ENCODE measurements at places on chromosomes 5 and 9.

DNA sequence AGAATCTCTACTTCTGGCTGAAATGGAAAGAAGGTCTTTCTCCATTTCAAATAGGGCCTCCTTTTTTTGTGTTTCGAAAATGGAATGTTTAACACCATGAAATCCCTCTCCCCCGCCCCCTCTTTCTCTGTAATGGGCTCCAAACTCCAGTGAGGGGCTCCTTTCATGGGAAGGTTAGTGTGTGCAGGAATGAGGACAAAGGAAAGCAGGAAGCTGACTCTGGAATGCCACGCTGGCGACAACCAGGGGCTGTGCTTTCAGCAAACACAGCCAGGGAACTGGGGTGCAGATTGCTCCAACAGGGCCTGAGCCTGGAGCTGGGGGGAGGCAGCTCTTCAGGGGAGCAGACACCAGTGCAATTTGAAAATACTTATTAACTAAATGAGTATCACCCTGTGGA, 82.8 kb downstream of the CRB2 start:
- no peak for DNase-seq

- no peak for DNase-seq
These were observed 166.6 kb downstream of the TSSK1B start for GRCh38 chr5:113268232-113268631.

DNA sequence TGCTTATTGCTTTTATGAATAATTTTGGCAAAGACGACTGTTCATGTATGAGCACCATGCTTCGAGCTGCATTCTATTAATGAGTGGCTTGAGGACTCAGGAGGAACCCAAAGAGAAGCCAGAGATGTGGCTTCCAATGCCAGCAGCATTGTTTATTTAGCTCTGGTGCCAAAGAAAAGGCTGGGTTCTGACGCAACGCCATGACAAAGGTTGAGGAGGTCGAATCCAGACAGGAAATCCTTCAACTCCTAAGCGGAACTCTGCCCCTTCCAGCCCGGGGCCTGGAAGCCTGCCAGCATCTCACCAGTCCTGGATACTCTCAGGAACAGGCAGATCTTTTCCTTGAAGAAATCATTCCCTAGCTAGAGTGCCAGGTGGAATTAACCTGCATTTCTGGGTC, 104.4 kb downstream of the ARHGAP26 start:
- DNase-seq, result peak; percentile 81

- no peak for DNase-seq
These were observed 38.9 kb downstream of the SNX30 start for GRCh38 chr9:112789473-112789872.

DNA sequence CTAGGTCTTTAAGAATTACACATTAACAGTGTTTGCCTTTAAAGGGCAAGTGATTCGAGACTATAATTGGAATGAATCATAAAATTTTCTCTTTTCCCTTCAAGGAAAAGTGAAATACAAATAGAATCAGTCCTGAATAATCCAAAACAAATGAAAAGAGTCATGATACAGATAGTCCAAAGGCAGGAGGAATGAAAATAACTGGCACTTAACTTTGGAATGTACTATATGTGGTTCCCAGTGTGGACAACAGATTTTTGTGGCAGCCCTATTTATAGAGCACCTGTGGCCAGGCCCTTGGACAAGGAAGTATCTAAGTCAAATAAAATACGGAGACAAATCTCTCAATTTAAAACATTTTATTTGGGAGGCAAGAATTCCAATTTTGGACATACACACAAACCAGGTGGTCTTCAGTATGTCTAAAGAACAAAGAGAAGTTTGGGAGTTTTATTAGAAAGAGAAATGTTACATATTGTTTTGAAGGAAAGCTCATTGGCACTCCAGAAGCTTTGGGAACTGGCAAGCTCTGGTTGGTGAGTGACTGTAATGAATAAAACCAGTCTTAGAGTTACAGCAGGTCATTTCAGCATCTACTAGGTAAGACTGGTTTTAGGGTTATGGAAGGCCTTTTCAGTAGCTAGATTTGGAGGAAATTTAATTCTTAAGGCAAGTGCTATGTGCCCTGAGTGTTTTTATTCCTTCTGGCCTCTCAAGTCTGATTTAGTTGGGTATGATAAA, 116.0 kb upstream of the PAM start:
- DNase-seq, result no peak

GRCh38 chr9:4679268-4680172, at the start of gene CDC37L1:
Gene CDC37L1 (plus strand): TSS chr9:4679569. CDS start chr9:4679768, 199 bp downstream.
- peak; percentile 99 for DNase-seq

DNA sequence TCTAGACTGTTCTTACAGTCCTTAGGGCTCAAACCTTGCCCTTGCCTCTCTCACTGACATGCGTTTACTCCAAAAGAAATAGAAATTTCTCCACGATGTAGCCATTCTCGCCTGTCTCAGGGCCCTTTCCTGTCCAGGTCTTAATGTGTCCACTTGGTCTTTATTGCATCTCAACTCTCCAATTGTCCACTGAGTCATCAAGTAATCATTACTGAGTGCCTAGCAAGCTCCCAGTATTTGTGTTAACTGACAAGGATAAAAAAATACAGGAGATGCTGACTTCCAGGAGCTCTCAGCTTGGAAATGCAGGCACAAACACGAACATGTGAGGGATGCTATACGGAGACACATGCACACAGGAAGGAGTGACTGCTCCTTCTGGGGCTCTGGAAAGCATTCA, 147.3 kb downstream of the ARSB start:
- DNase-seq, result no peak

DNA sequence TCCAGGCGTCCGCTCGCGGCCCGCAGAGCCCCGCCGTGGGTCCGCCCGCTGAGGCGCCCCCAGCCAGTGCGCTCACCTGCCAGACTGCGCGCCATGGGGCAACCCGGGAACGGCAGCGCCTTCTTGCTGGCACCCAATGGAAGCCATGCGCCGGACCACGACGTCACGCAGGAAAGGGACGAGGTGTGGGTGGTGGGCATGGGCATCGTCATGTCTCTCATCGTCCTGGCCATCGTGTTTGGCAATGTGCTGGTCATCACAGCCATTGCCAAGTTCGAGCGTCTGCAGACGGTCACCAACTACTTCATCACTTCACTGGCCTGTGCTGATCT, 294 bp downstream of the ADRB2 start:
- DNase-seq, result no peak

DNA sequence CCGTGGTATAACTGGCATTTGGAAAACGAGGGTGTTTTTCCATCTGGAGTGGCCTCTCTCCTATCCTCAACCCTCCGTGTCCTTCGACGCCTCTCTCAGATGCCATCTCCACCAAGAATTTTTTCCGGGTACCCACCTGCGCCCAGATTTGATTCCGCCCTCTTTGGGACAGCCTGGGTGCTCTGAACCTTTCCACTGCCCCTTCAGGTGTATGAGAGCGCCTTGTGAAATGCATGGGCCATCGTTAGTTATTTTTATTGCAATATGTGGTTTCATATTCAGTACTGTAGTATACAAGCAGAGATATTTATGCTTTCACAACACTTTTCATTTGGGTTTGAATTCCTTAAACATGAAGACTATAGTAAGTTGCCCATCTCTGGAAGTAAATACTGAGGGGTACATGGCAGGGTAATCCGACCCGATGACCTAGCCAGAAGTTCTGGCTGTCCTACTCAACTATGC, 78.2 kb upstream of the IFNE start:
- no peak for DNase-seq

DNA sequence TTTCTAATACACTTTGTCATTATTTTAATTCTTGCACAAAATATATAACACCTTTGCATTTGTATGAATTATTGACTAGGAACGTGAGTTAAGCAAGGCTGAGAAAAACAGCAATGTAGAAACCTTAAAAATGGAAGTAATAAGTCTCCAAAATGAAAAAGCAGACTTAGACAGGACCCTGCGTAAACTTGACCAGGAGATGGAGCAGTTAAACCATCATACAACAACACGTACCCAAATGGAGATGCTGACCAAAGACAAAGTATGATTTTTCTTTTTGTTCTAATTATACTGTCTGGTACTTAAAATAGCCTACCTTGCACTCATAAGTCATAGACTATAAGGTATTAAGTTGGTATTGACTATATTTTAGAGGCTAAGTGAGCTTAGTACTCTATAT, 34.4 kb downstream of the RAD50 start:
- DNase-seq, result no peak

GRCh38 chr5:145971108-145971507, 34.7 kb downstream of the SH3RF2 start:
- DNase-seq, result no peak

GRCh38 chr5:83337453-83338035, 134.0 kb upstream of the VCAN start:
- no peak for DNase-seq

DNA sequence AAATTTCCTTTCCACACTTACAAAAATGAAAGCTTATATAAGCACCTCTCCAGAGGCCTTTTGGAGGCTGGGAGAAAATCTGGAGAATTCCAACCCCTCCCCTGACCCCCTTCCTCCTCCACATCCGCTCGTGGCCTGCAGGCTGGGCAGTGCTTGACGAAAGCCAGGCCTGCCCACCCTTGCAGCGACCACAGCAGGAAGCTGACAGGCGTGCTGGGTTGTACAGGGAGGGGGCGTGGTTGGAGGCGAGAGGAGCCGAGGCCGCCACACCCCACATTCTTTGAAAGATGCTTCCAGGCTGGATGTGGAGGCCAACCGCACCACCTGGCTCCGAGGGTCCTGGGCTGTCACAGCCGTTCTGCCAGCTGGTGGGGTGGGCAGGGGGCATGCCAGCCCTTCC, 47.8 kb upstream of the IER5L start:
- DNase-seq, result peak; percentile 87

GRCh38 chr9:74824654-74825053, 63.1 kb downstream of the TRPM6 start:
- no peak for DNase-seq

GRCh38 chr5:55456216-55456895, 78.4 kb downstream of the PLPP1 start:
- DNase-seq, result no peak

DNA sequence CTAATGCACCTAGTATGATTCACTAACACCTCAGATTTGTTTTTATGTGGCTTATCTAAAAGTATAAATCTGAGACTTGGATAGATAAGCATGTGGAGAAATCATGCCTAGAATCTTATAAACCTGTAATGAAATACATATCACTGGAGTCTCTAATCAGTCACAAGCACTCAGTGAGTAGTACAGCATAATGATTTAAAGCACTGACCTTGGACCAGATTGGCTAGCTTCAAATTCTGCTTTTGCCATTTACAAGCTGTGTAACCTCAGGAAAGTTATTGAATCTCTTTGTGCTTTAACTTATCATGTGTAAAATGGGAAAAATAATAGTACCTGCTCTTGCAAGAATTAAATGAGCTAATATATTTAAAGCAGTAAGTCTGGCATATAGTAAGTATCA, 61.2 kb upstream of the ALDH1A1 start:
- DNase-seq, result no peak

DNA sequence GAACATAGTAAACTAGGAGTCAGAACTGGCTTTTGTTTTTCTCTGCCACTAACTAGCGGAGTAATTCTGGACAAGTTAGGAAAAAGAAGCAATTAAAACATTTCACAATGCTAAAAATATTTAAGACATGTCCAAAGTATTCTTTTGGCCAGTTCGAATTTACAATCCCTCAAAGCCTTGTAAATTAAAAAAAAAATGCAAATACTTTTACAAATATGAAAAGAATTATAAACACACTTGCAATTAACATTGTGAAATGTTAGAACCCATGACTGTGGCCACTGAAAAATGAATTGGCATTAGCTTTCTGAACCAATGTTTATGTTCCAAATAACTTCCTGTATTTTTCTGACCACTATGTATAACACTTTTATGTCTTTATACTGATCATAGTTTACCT, 2.2 kb downstream of the RAD1 start:
- DNase-seq, result no peak

DNA sequence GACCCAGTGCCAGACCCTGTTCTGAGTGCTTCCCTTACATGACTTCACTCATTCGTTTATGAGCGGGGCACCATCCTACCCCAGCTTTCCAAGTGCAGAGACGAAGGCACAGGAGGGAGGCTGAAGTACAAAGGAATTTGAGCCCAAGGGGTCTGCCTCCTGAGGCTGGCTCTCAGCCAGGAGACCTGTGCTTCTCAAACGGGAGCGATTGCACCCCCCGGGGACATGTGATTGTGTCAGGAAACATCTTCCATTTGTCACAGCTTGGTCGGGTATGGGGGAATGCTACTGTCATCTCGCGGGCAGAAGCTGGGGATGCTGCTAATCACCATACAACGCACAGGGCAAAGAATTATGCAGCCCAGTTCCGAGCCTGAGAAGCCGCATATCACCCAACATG, 23.9 kb downstream of the ADCY2 start:
- DNase-seq, result no peak

GRCh38 chr5:150644514-150644913, 4.1 kb downstream of the SYNPO start:
- no peak for DNase-seq

DNA sequence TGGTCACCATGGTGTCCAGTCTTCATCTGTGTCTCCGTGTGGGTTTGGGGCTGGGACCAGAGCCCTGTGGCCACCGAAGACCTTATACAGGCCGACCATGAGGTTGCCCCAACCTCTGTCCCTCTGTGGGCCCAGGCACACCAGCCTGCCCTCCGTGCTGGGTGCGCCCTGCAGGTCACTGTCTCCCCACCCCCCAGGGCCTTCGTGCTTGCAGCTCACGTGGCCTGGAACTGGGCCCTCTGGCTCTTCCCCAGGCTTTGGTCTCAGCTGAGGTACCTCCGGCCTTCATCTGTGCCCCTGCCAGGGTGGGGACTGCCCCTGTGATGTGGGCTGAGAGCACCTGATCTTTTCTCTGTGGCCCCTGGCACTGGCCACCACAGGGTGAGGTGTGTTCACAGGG, 92.1 kb downstream of the RXRA start:
- DNase-seq, result no peak

- DNase-seq, result no peak
These were observed 16.6 kb upstream of the CAVIN4 start for GRCh38 chr9:100561256-100561655.

GRCh38 chr9:127449332-127449966, 1.8 kb downstream of the RPL12 start:
- no peak for DNase-seq

DNA sequence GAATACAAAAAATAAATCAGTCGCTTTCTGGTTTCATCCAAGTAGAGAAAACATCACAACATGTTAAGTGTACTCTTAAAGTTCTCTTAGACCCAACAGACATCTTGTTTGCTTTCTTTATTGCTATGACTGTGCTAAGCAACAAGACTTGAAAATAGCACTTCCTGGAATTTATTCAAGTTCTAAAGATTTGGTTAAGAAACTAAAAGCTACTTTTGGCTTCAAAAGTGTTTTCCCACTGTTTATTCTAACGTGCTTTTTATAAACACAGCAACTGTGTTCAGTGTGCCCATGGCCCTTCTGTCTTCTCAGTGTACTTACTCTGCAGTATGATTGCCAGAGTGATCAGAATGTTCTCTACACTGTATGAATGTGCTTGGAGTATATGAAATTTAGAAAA, 109.8 kb downstream of the GIN1 start:
- no peak for DNase-seq

- DNase-seq, result no peak
These were observed 270.6 kb downstream of the IRX2 start for GRCh38 chr5:2480871-2481270.

- no peak for DNase-seq
These were observed 256.5 kb downstream of the CETN3 start for GRCh38 chr5:90153031-90153430.

GRCh38 chr5:139389701-139390638, at the start of gene MZB1:
Gene MZB1 (minus strand): TSS chr5:139389913. CDS start chr5:139389856, 57 bp downstream.
- peak; percentile 55 for DNase-seq

- DNase-seq, result no peak
These were observed 10.0 kb upstream of the CNTFR start for GRCh38 chr9:34599546-34599945.

All from cardiac septum (tissue), 1 donor.